Fibroblast of skin of scalp (primary cell): ENCODE measurements at places on chromosomes 1 and 21.
A peak's percentile ranks its signal among the peaks of the same experiment; 100 is the strongest.

DNA sequence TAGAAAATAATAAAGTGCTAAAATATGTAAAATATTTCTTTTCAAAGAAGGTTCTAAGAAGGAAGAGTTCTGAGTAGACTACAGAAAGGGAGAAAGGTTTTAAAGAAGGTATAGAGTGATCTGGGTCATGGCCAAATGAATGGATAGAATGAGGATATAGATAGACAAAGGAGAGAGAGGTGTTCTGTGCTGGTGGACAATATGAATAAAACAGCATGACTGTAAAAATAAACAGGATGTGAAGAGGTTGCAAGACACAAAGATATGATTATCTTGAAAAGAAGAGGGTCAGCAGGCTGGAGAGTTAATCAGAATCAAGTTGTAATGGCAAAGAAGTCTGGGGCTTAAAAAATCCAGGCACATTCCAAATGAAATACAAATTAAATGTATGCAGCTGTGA, 86.7 kb upstream of the GNG4 start:
- no peak for DNase-seq

DNA sequence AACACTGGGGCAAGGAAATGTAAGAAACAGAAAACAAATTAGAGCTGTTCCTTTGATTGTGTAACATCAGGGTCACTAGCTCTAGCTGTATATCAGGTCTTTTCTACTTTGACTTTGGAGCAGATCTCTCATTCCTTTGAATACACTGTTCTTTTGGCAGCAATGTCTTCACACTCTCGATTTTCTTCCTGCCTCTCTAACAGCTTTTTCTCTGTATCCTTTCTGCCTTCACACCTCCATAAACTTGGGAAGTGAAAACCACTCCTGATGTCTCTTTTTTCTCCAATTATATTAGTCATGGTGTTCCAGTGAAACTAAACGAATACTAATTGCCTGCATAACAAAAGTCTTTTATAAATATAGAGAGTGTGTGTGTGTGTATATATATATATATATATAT, 1458.0 kb downstream of the NCAM2 start:
- DNase-seq = no peak

DNA sequence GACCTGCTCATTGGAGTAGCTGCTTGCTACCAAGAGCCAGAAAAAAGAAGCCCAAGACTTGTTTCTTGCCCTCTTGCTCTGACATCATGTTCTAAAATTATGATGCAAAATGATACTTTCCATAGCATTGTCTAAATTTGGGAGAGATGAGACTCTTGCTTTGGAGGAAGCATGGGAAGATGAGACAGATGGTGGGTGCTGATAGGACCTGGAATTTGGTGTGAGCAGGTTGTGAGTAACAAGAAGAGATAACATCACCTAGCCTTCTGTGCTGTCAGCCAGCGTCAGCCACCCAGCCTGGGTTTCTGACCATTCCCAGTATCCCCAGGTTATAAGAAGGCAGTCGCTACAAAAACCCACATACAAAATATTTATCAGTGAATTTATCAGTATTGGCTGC, 67.1 kb upstream of the GCLM start:
- no peak for DNase-seq

GRCh38 chr21:36491209-36491910, 11.4 kb upstream of the CLDN14 start:
- DNase-seq = peak; percentile 79

DNA sequence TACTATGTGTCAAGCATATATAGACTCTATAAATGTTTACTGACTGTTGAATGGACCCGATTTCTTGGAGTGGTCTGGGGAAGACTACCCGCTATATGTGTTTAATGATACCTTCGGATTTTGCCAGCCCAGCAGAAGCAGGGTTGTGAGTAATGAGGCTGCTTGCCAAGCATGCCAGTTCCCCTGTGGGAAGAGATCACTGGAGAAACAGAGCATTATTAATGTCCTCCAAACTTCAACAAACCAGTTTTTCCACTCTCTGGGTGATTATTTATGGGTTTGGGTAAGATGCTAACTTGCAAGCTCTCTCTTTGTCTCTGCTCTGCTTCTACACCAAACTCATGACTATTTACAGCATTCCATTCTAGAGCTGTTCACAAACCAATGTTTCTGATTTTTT, 25.1 kb upstream of the PHGDH start:
- no peak for DNase-seq

- peak; percentile 4 for DNase-seq
These were observed 298.9 kb downstream of the DSCAM start for GRCh38 chr21:40547906-40548513.

DNA sequence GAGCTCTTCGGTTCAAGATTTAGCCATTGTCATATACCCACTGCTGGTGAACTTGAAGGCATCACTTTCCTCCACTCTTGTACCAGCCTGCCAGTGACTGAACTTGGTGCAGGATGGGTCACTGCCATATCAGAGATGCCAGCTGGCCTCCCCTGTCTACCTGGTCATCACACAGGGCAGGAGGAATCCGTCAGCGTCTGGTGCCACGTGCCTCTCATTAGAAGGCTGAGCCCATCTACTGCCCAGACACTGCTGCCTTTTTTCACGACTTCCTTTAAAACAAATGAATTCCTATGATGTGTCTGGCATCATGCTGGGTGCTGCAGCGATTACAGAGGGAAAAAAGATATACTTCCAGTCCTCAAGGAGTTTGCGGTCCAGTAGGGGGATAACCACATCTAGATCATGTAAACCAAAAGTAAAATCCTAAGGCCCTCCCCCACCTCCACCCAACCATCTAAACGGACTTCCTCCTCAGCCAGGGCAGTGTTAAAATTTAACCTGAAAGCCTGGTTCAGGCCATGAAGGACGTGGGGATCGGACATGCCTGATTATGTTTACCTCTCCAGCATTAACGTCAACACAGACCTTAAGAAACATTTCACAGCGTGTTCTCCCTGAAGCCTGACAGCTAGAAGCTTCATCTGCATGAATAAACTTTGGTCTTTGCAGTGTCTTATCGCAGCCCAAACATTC, 29.2 kb upstream of the PDE9A start:
- no peak for DNase-seq

DNA sequence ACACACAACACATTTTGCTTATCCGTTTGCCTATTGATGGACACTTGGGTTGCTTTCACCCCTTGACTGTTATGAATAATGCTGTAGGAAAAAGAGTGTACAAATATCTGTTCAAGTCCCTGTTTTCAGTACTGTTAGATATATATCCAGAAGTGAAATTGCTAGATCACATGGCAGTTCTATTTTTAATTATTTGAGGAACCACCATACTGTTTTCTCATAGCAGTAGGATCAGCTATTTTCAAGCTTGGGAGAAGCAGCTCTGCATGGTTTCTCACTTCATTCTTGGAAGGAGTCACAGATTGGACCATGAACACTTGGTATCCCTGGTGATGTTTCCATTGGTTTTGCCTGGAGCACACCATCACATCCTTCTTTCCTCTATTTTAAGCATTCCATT, 114.4 kb upstream of the ZP4 start:
- no peak for DNase-seq

GRCh38 chr1:6822530-6823359, 37.5 kb downstream of the CAMTA1 start:
- no peak for DNase-seq

DNA sequence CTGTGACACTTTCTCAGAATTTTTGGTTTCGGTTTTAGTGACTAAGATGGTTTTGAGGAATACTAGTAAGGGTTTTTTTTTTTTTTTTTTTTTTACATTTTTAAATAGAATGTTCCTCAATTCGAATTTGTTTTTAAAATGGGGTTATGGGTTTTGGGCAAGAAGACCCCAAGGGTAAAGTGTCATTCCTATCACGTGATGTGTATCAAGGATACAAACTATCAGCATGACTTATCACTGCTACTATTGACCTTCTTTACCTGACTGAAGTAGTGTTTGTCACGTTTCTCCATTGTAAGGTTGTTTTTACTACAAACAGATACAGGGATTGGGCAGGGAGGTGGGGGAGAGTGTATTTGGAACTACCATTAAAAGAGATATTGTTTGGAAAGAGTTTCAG, 781.1 kb upstream of the ADGRL4 start:
- DNase-seq = no peak

- no peak for DNase-seq
These were observed 47.0 kb upstream of the BCAR3 start for GRCh38 chr1:93728480-93729131.

DNA sequence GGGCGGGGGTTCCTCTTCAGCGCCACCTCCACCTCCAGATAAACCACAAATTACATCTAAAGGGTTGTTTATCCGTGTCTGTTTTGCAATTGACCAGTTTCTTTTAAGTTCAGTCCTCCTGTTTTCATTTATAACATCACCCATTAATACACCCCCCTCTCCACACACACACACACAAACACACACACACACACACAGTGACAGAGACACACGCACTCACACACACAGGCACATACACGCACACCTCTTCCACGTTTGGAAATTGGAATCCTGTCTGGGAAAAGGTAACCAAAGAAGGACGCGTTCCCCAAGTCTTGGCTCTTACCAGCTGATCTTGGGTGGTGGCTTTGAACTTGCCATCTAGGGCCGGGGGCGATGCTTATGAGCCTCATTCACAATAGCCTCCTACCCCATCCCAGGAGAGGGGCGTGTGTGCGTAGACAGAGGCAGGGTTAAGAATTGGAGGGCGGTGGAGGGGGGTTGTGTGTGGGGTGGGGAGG, 442 bp upstream of the CSMD2 start:
- peak; percentile 30 for DNase-seq

- DNase-seq = peak; percentile 73
These were observed 67.8 kb downstream of the LRIG2 start for GRCh38 chr1:113140588-113141446.

- no peak for DNase-seq
These were observed 27.7 kb downstream of the PKP1 start for GRCh38 chr1:201310986-201311355.

- DNase-seq = no peak
These were observed 9.6 kb downstream of the TENT5C start for GRCh38 chr1:117615474-117615873.

- no peak for DNase-seq
These were observed 87.2 kb upstream of the MAP1LC3C start for GRCh38 chr1:242086093-242086492.

DNA sequence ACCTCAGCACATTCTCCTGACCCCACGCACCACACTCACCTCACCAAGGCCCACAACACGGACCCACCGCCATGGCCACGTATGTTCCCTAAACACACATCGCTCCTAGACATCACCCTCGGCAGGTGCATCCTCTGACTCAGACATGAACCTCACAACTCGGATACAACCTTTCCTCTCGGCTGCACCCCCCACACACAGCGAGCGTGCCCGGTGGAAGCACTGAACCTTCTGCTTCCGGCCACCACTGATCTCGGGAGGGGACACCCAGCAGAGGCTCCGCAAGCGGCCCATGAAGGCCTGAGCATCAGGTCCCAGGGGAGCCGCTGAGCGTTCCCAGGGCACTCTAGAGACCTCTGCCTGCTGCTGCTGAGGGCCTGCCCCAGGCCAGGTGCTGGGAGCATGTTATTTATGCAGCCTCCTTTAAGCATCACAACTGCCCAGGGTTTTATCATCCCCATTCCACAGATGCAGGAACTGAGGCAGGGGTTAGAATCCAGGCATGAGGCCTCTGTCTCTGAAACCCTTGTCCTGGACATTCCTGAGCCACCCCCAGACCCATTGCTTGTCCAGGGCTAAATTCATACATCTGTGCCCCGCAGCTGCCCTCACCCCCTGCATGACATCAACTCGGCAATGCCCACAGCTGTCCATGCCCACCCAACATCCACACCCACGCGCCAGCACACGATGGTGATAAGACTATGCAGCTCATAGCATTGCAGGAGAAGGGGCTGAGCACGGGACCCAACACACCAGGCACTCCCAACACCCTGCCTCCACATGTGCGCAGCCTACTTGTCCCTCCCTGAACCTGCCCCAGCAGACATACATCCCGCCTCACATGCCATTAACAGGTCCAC, 27.0 kb downstream of the SDC3 start:
- DNase-seq = no peak

- DNase-seq = no peak
These were observed 29.3 kb downstream of the SELL start for GRCh38 chr1:169682071-169682470.

DNA sequence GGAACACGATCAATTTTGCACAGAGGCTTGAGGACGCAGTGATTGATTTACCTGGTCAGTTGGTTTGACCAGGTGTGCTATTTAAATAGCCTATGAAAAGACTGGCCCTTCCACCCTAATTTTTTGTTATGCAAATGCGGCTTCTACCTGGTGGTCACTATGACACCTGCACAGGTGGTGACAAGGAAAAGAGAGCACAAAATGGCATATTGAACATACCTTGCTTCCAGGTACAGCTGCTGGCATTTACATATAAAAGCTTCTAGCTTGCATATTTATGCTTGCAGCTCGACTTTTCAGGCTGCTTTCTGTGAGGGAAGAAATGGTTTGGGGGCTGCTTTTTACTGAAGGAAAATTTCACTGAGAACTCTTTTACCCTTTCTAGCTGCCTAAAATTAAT, 15.3 kb upstream of the FMO4 start:
- DNase-seq = no peak

DNA sequence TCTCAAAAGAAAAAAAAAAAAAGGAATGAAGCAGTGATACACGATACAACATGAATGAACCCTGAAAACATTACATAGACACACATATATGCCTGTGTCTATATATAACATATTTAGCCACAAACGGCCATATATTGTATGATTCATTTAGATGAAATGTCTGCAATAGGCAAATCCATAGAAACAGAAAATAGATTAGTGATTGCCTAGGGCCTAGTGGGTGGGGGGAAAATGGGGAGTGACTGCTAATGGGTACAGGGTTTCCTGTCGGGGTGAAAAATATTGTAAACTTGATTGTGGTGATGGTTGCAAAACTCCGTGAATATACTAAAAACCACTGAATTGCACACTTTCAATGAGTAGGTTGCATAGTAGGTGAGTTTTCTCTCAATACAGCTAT, 6.0 kb upstream of the H6PD start:
- DNase-seq = peak; percentile 76

GRCh38 chr1:163874070-163874469, 552.3 kb downstream of the NUF2 start:
- DNase-seq = peak; percentile 46

DNA sequence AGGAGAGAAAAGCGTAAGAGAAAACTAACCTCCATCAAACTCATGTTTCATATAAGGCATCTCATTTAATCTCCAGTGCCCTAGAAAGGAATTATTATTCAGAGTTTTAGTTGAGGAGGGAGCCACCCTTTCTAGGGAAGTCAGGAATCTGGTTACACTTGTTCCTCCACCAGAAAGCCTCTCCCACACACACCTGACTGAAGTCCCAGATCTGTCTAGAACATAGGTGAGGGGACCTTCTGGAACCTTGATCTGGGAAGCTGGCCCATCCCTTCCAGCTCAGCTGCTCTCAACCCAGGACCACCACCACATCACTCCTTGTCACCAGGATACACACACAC, 1.9 kb upstream of the DENND2D start:
- no peak for DNase-seq
